ENCODE measurements at places on chromosomes 11 and 22.

- DNase-seq = no peak
Observed at GRCh38 chr11:7300281-7300680, 48.6 kb downstream of the SYT9 start.

DNA sequence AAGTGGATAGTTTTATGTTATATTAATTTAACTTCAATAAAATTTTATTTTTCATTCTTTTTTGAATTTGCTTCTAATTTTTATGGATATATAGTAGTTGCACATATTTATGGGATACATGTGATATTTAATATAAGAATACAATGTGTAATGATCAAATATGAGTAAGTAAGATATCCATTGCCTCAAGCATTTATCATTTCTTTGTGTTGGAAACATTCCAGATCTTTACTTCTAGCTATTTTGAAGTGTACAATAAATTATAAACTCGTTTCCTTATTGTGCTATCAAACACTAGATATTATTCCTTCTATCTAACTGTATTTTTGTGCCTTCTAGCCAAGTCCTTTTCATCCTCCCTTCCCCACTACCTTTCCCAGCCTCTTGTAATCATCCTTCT is 17.0 kb downstream of the EXPH5 start:
- no peak for DNase-seq

DNA sequence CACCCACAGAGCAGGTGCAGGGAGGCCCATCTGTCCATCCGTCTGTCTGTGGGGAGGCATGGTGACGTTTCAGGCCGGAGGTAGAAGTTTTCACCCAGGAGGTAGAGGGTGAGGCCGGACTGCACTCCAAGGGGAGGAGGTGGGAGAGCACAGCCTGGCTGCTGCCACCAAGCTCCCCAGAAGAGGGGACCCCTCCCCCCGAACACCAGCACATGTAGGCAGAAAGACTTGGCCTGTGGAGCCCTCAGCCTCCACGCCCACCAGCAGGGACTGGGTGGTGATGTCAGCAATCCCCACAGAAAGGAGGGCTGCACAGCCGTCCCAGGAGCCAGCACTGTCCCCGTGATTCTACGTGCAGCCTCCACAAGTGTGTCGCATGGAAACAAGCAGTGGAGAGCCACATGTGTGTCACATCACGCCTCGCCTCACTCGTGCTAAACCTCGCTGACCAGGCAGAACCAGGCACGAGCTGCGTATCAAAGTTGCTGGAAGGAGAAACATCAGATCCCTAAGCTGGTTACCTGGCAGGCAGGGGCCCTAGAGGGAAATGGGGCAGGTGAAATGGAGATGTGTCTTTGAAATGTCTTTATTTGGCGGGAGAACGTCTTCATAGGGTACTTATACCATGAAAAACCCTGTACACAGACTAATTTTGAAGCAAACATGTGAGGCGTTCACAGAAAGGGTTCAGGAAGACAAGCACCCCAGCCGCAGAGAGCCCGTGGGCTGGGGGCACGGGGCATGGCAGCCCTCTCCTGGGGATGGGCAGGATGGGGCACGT is 49.1 kb downstream of the CDKN1C start:
- no peak for DNase-seq

GRCh38 chr11:46112961-46113607 is 8.2 kb downstream of the PHF21A start:
- DNase-seq = no peak

DNA sequence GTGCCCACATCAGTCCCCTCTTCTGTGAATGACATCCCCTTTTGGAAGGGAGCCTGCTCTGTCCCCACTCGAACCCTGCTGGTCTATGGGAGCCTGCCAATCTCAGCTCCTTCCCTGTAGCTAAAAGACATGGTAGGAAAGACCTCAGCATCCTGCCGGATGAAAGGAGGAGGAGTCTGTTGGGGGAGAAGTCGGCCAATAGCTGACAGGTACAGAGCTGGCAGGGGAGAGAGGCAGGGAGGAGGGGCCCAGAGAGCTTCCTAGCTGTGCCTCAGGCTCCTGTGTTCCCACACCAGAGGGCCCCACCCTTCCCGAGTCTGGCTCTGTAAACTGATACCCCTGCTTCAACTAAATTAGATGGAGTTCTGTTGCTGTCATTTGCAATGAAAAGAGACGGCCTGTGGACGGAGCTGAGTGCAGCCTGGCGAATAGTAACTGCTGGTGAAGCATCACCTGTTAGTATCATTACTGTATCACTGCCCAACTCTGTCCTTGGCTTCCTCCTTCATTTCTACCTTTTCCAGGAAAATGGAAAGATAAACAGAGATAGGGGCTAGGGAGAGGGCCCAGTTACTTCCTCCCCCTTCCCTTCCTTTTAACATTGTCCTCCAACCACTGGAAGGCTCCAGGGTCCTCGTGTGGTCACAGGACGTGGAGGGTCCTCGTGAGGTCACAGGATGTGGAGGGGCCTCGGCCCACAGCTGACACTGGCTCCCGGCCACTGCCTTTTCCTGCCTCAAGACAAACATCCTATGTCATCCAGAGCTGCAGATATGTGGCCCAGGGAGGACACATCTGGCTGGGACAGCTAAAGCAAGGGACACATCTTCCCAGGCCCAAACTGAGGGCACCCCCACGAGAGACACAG is 15.1 kb downstream of the FXYD6 start:
- no peak for DNase-seq

DNA sequence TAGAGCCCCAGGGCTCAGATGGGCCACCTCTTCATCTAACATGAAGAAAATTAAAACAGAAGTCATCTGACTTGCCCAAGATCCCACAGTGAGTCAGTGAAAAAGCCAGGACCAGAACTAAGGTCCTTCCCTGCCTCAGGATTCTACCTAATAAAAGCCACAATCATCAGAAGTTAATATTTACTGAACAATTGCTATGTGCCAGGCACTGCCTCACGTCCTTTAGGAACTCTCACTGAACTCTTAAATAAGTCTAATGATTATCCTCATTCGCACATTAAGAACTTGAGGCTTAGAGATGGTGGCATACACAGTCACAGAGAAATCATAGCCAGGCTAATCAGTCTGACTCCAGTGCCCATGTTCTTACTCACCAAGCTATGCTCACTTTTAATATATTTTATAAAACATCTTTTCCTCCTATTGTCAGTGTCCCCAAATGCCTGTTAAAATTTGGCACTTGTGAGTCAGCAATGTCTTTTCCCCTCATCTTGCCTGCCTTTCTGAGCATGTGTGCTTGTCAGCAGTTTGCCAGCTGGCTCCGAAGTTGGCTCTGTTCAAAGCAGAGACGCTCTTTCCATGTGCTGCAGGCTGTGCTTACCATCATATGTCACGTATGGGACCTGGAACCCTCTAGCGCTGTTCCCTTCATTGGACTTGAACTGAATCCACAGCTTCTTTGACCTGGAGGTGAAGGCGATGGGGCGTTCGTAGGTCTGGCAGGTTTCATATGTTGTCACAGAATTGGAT is 21.5 kb upstream of the NRIP3 start:
- no peak for DNase-seq

- DNase-seq = no peak
Observed at GRCh38 chr11:57641011-57641807, 8.5 kb downstream of the YPEL4 start.

- DNase-seq = no peak
Observed at GRCh38 chr11:995752-996420, 40.6 kb downstream of the MUC6 start.

DNA sequence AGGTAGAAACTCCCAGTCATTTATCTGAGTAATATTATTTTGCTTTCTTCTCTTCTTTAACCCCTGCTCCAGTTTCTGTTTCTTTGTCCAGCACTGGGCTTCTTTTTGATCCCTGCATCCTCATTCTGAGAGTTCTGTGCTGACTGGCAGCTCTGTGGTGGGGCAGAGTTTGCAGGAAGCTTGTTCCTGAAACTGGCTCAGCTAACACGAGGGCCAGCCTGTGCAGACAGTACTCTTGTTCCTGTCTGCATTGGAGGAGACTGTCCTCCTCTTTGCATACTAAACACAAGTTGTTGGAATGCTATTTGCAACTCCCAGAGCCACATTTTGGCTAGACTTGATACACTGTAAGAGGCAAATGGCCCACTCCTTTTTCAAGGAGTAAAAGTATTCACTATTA is 93.1 kb upstream of the HORMAD2 start:
- DNase-seq = no peak

- DNase-seq = no peak
Observed at GRCh38 chr22:20652130-20652529, 121.8 kb upstream of the SERPIND1 start.

GRCh38 chr11:69682681-69683326 is 7.7 kb upstream of the LTO1 start:
- no peak for DNase-seq

DNA sequence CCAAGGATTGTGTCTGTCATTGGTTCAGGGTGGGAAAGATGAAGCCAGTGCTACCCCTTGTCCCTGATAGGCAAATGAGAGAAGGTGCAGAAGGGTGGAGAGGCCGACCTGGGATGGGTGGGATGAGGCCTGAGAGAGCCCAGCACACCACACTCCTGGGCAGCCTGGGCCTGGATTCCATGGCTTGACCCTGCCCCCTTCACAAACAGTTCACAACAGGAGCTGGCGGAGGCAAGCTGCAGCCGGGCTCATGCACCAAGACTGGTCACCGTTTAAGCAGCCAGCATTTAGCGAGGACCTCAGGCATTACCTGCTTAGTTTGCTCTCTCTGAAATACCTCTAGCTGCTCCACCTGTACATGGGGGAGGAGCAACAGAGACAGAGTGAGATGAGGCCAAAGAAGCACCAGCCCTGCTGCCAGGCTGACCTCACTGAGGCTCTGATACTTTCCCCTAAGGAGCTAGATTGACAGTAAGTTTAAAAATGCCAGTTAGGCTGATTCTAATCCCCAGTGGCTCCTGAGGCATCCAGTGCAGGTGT is 13.5 kb downstream of the IL18BP start:
- no peak for DNase-seq

DNA sequence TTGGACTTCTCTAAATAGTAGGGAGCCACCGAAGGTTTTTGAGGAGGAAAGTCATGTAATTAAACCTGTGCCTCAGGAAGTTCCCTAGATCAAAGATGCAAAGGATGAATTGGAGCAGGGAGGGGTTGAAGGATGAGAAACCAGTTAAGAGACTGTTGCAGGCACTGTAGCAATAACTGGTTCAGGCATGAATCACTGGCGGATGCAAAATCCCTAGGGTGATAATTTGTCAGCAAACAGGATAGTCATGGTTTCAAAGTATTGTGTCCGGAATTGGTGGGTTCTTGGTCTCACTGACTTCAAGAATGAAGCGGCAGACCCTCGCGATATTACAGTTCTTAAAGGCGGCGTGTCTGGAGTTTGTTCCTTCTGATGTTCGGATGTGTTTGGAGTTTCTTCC is 19.9 kb downstream of the TRIOBP start:
- DNase-seq = no peak

DNA sequence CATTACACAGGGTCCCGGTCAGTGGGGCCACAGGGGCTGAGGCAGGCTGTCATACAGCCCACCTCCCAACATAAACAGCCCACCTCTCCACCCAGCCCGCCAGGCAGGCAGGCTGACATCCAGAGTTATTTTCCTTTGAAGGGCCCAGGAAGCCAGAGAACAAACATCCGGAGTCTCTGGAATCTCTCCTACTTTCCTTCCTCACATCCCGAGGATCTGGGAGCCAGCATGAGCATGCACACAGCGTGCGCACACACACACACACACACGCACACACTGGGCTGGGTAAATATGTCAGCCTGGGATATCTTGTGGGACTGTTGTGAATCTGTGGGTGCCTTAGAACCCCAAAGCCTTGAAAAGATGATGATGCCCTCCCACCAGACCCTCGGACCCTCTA is 55.4 kb downstream of the PDE2A start:
- no peak for DNase-seq

GRCh38 chr11:88398372-88398771 is 60.8 kb upstream of the CTSC start:
- no peak for DNase-seq

DNA sequence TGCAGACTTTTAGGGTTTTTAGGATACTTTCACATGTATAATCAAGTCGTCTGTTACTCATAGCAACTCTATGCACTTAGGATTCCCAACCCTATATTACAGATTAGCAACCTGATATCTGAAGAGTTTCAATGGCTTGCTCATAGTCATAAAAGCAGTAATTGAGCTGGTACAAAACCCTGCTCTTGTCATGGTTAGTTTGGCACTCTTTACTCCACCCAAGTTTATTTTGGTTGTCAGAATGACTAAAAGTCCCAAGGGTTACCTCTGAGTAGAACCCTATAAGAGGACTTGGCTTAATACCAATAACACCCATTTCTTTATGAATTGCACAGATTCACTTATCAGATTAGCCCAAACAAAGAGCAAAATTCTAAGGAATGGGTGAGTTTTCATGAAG is 550.6 kb downstream of the SOX6 start:
- no peak for DNase-seq

Measured in stimulated activated CD4-positive, alpha-beta T cell treated with anti-CD3 and anti-CD28 coated beads, Interleukin-4, amount 100 ng/mL, for 48 hours (primary cell).